ENCODE measurements at places on chromosomes 2 and 18.

DNA sequence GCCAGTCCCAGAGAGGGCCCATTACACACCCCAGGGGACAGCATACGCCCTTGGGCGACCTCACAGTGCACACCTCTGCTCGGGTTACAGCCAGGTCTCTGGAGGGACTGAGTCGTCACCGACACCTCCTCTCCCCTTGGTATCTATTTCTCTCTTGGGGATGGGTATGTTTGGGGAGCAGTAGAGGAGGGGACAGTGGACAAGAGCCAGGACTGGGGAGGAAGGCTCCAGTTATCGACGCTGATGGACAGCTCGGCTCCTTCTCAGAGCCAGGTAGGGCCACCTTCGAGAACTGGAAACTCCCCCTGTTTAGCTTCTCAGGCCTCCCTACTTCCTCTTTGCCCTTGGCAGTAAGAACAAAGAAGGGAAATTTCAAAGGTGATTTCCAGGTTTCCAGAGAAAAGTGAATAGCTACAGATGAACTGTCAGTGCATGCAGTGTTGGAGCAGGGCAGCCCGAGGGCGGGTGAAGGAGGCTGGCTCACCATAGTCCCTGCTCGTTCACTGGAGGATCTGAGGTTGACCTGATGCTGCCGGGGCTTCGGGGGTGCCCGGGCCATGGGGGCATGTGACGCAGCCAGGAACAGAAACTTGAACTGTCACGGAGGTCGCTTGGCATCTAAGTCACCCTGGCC lies 4.4 kb upstream of the SEMA4C start:
- no peaks in the 10 kb centered on the region for H3K36me3 ChIP-seq
- H3K27ac ChIP-seq = peak overlapping the region; percentile 6
- H3K4me1 ChIP-seq = peaks cover 10% of the 10 kb centered on the region
- no peak for DNase-seq
- no peaks in the 10 kb centered on the region for H3K27me3 ChIP-seq

- no peaks in the 10 kb centered on the region for H3K36me3 ChIP-seq
- no peaks in the 10 kb centered on the region for H3K4me1 ChIP-seq
- no peaks in the 10 kb centered on the region for H3K27me3 ChIP-seq
- H3K4me3 ChIP-seq = no peak overlapping the region
Measured at GRCh38 chr2:197286805-197287595, 23.6 kb downstream of the ANKRD44 start.

DNA sequence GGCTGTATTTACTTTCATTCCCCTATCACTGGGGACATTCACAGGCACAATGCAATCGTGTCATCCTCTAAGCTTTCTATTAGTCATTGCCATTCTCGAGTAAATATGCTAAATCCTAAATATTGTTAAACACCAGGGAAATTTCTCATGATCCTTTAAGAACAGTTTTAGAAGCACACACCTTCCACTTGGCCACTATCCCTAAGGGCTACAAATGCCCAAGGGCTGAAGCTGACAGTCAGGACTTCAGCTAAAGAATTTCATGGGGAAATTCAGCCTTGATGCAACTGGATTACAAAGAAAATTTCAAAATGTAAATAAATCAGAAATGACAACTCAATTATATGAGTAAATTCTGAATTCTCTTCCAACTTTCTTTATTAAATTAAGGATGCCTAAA lies 163.1 kb upstream of the PID1 start:
- H3K4me1 ChIP-seq = no peaks in the 10 kb centered on the region
- H3K4me3 ChIP-seq = no peak overlapping the region
- H3K27ac ChIP-seq = no peak overlapping the region
- H3K27me3 ChIP-seq = no peaks in the 10 kb centered on the region
- no peak for DNase-seq
- H3K36me3 ChIP-seq = no peaks in the 10 kb centered on the region

DNA sequence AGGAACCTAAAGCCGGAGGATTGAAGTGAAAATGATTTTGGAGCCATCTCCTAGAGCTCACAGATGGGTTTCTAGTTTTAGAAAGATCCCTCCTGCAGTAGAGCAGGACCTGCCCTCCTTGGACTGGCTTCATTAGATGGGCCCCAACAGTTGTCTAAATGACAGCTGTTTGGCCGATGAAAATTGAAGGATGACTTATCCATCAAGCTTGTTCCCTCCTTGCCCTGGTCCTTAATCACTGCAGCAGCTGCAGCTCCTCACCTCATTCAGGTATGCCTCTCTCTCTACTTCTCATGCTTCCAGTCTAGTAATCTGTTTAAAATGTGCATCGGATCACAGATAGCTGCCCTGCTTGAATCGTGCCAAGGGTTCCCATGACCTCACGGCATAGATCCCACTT lies 677.6 kb downstream of the BCL11A start:
- no peaks in the 10 kb centered on the region for H3K4me1 ChIP-seq
- no peak for DNase-seq
- H3K27me3 ChIP-seq = no peaks in the 10 kb centered on the region
- no peaks in the 10 kb centered on the region for H3K36me3 ChIP-seq

GRCh38 chr18:39515299-39515698 lies 1949.7 kb upstream of the CELF4 start:
- H3K27ac ChIP-seq = no peak overlapping the region
- no peak for DNase-seq
- no peaks in the 10 kb centered on the region for H3K4me1 ChIP-seq
- H3K36me3 ChIP-seq = no peaks in the 10 kb centered on the region

DNA sequence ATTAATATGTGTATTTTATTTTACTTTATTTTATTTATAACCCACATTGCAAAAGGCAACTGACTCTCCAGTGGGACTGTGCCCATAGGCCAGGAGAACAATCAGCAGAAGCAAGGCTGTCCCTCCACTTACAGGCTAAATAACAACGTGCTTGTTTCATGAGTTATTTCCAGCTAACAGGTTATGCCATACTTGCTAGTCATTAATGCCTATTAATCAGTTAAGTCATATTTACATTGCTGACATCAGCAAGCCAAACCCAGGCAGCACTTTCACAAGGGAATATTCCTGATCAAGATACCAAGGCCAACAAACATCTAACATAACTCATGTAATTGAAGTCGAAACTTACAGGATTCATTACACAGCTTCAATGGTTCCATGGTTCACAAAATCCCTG lies 92.1 kb downstream of the EN1 start:
- H3K27ac ChIP-seq = no peak overlapping the region
- H3K4me3 ChIP-seq = no peak overlapping the region
- no peak for DNase-seq
- no peaks in the 10 kb centered on the region for H3K4me1 ChIP-seq
- no peaks in the 10 kb centered on the region for H3K36me3 ChIP-seq
- H3K27me3 ChIP-seq = no peaks in the 10 kb centered on the region

GRCh38 chr2:200354833-200355751 lies 48.6 kb downstream of the SPATS2L start:
- no peak overlapping the region for H3K4me3 ChIP-seq
- no peak for DNase-seq
- H3K4me1 ChIP-seq = peaks cover 16% of the 10 kb centered on the region
- no peaks in the 10 kb centered on the region for H3K36me3 ChIP-seq

GRCh38 chr2:136130511-136130910 lies 12.6 kb upstream of the CXCR4 start:
- DNase-seq = no peak
- H3K4me3 ChIP-seq = no peak overlapping the region
- H3K4me1 ChIP-seq = peaks cover 6% of the 10 kb centered on the region
- no peaks in the 10 kb centered on the region for H3K27me3 ChIP-seq
- H3K36me3 ChIP-seq = no peaks in the 10 kb centered on the region

Measured in cardiac muscle cell (in vitro differentiated cells and primary cell).